Upper lobe of right lung (tissue), 1 donor: ENCODE measurements at places on chromosomes 1 and 21.

DNA sequence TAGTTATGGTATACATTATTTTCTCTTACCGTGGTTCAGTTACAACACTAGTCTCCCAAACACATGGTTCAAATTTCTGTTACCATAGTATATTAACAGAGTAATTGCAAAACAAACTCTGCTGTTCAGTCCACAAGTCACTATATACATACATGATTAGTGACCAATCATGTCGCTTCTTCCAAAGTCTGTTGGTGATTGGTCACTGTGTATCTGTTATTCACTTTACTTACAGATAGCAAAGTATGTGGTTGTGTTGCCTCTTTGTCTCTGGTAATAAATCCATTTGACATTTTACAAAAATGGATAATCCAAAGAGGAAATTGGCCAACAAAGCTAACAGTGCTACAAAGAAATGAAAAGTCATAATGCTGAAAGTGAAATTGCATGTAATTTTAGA, 107.2 kb downstream of the RABGAP1L start:
- DNase-seq, result no peak

DNA sequence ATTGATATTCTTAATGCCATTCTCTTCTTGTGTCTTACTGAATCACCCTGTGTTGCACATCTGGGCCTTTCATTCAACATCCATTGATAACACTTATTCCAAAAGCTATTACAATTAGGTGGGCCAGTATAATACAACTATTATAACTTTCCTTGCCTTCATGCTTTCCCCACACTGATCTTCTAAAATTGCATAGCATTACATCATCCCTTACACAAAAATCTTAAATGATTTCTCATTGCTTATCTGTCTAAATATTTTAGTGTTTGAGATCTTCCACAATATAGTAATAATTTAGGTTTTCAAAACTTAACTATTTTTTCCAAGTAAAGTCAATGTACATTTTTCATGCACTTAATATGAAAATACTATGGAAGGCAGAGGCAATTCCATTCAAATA, 1634.1 kb downstream of the PLA2G4A start:
- no peak for DNase-seq

- no peak for DNase-seq
Measured at GRCh38 chr1:243179720-243180119, 75.4 kb downstream of the CEP170 start.

DNA sequence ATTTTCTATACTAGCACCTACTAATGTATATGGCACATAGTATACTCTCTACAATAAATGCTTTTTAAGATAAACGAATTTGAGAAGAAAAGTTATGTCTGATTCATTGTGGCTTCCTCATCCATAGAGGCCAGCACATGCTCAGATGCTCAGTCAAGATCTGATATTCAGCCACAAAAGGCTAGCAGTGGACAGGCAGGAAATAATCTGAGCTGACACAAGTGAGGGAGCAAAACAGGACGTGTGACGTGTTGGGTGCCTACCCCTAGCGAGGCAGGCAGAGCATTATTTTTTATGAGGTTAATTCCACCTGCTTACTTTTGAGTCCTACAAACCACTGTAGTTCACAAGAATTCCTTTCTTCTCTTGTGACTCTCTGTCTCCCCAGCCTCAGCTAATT, 550.9 kb downstream of the SMYD3 start:
- DNase-seq, result no peak

- no peak for DNase-seq
Measured at GRCh38 chr1:208600456-208601190, 356.4 kb upstream of the PLXNA2 start.

GRCh38 chr1:199723250-199723956, 304.1 kb upstream of the NR5A2 start:
- DNase-seq, result no peak

GRCh38 chr1:204417074-204417997, 5.7 kb upstream of the PPP1R15B start:
- no peak for DNase-seq

GRCh38 chr1:205451202-205451601, 4.6 kb downstream of the BLACAT1 start:
- no peak for DNase-seq

DNA sequence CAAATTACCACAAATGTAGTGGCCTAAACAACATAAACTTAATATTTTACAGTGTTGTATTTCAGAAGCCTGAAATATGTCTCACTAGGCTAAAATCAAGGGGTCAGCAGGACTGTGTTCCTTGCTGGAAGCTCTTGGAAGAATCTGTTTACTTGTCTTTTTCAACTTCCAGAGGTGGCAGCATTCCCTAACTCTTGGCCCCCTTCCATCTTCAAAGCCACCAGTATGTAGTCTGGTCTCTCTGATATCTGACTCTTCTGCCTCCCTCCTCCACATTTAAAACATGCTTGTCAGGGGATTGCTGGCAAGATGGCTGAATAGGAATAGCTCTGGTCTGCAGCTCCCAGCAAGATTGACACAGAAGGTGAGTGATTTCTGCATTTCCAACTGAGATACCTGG, 567.5 kb downstream of the PLA2G4A start:
- no peak for DNase-seq

DNA sequence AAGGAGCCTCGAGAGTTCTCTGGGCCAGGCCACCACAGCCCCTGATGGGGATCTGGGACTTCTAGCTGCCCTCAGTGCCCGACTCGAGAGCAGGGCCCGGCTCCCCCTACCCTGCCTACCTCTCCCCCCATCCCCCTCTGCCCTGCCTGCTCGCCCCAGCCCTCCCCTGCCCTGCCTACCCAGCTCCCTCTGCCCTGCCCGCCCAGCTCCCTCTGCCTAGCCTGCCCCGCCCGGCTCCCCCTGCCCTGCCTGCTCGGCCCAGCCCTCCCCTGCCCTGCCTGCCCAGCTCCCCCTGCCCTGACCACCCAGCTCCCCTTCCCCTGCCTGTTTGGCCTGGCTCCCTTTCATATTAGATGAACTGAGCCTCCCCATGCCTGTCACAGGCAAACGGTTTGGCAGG, 117.4 kb upstream of the TMEM51 start:
- DNase-seq, result no peak

- DNase-seq, result no peak
Measured at GRCh38 chr1:150164224-150164623, 14.5 kb downstream of the PLEKHO1 start.

GRCh38 chr1:197982256-197982655, 65.1 kb downstream of the LHX9 start:
- no peak for DNase-seq
